ENCODE measurements at places on chromosomes 1 and 21. TPM values are rescaled to one million over a fixed set of nuclear protein-coding genes. Genes with fewer than 3 reads are reported as not detected.

Gene GPR37L1
- not detected for total RNA-seq

Gene COL9A2
- total RNA-seq = 36.4 TPM

GRCh38 chr1:79037085-79037484, 30.6 kb upstream of the ADGRL4 start:
- no peak for DNase-seq

DNA sequence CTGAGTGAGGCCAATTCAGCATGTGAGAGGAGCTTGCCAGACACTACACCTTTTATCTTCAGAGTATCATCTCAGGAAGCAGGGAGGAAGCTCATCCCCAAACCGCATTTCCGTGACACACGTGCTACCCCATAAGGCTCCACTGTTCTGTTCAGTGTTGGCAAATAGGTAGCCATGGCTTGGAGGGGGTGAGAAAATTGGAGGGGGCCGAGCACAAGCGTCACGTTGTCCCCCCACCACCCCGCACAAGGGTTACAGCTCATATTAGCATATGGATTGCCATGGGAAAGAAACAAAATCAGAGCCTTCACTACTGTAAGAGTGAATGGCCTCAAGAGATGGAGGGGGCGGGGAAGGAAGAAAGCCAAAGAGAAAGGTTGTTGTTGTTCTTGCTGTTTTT, 46.7 kb downstream of the OLIG1 start:
- DNase-seq = no peak

Gene SPOCD1
- 10.6 TPM for total RNA-seq

DNA sequence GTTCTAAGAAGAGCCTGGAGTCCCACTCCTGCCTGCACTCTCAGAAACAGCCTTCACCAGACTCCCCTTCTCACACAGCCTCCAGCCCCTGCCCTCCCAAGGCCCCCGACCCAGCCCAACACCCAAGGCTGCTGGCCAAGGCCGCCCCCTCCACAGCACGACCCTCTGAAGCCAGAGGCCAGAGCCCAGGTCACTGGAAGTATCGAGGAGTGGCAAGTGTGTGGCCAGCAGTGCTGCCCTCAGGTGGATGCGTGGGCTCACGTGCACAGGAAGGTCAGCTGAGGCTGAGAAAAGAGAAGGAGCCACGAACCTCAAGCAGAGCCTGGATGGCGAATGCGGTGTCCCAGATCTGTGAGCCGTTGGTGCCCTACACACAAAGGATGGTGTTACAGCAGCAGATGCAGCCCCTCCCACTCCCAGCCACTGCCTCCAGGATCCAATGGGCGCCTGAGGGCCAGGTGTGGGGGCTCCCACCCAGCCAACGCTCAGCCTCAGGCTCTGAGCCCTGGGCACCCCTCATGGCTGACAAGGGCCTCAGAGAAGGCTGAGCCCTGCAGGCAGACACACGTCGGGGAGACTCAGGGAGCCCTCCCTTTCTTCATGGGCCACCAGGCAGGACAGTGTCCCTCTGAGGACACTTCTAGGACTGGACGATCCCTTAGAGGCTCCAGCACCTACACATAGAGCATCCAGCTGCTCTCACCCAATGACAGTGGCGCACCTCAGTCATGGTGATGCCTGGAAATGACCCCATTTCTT, 18.0 kb downstream of the LSS start:
- no peak for DNase-seq

GRCh38 chr1:192615055-192615454, 20.9 kb upstream of the RGS13 start:
- DNase-seq = no peak

DNA sequence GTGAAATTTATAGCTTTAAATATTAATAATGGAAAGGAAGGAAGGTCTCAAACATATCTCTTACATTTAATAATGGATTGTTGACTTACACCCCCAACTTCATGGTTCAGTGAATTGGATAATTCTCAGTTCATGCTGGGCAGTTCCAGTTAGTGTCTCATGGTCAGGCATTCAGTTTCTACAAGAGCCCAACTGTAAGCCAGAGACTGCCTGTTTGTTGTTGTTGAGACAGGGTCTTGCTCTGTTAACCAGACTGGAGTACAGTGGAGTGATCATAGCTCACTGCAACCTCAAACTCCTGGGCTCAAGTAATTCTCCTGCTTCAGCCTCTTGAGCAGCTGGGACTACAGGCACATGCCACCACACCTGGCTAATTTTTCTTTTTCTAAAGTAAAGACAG, 5.0 kb upstream of the DMAP1 start:
- DNase-seq = no peak

GRCh38 chr21:45293726-45294401, 6.2 kb upstream of the POFUT2 start:
- DNase-seq = no peak

- no peak for DNase-seq
Measured at GRCh38 chr1:225424562-225425200, 3.2 kb downstream of the LBR start.

DNA sequence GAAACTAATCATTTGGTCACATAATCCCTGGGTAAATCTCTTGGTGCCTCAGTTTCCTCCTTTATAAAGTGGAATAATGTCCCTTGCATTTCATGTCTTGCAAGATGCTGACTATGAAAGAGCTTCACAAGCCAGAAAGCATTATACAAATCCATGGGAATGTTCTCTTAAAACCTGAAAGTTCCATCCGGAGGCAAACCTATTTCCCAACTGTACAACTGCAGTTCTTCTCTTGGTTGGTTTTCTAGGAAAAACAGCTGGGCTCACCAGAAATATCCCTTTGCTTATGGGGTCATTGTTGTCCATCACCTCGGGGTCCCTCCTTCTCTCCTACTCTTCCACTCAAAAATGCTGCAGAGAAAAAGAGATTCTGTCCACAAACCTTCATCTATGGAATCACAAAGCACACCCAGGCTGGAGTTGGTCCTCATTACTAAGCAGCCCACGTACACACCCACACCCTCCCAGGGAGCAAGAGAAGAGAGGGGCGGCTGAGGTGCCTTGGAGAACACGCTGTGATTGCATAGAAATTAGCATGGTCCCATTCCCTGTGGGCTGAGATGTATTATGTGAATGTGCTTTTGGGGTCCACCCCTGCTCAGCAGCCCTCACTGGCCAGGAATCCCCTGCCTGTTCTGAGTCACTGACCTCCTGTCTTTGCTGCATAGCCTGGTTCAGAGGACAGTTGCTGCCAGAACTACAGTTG, 5.0 kb upstream of the PLXNA2 start:
- no peak for DNase-seq

GRCh38 chr1:230149751-230150584, 82.9 kb downstream of the GALNT2 start:
- DNase-seq = no peak

Gene ERICH3
- not detected for total RNA-seq

Gene PLCH2
- 1.1 TPM for total RNA-seq

- no peak for DNase-seq
Measured at GRCh38 chr1:61639608-61640336, 85.2 kb downstream of the TM2D1 start.

DNA sequence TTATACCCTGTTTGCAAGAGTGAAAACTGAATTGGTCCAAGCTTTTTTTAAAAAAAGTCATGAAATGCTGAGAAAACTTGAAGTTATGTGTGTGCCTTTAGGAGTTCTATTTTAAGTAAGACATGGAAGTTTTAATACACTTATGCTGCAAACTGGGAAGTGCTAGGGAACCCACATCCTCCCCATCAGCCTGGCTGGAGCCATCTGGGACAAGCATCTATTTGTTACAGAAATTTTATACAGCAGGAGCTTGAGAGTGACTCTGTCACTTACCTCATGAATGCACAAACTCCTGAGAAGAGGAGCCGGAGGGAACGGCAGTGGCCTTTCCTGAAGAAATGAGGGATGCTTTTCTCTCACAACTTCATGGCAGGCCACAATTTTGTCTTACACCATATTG, 78.2 kb upstream of the SLC44A3 start:
- no peak for DNase-seq

Gene KLF17
- total RNA-seq = 0.92 TPM

GRCh38 chr1:237789619-237790018, 101.1 kb downstream of the ZP4 start:
- no peak for DNase-seq

- no peak for DNase-seq
Measured at GRCh38 chr1:91761295-91761721, 124.6 kb downstream of the TGFBR3 start.

- DNase-seq = no peak
Measured at GRCh38 chr1:23548704-23549143, 10.6 kb downstream of the ID3 start.

Gene SELENBP1
- 41.8 TPM for total RNA-seq

Gene ELAVL4
- total RNA-seq = 0.42 TPM

GRCh38 chr1:63622849-63623566, 29.8 kb downstream of the PGM1 start:
- no peak for DNase-seq

GRCh38 chr1:170301596-170301995, 155.8 kb downstream of the NTMT2 start:
- no peak for DNase-seq

Gene LDLRAD1
- not detected for total RNA-seq

Gene LIPI
- not detected for total RNA-seq

DNA sequence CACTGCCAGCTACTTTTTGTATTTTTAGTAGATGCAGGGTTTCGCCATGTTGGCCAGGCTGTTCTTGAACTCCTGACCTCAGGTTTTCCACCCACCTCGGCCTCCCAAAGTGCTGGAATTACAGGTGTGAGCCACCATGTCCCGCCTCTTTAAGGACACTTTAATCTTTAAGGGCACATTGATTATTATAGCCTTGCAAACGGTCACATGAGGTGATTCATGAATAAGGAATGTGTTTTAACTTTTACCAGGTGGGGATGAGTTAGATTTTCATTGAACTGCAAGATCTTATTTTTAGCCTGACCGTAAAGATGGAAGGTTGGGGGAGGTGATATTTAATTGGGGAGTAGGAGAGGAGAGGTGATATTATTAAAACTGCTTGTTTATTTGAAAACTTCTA, 61.9 kb downstream of the TBCE start:
- DNase-seq = no peak

Gene FCGR3B
- total RNA-seq = 2.7 TPM

GRCh38 chr1:36088265-36088576, 471 bp upstream of the ADPRS start:
- DNase-seq = no peak

GRCh38 chr1:36986241-36986985, 47.9 kb downstream of the GRIK3 start:
- DNase-seq = no peak

DNA sequence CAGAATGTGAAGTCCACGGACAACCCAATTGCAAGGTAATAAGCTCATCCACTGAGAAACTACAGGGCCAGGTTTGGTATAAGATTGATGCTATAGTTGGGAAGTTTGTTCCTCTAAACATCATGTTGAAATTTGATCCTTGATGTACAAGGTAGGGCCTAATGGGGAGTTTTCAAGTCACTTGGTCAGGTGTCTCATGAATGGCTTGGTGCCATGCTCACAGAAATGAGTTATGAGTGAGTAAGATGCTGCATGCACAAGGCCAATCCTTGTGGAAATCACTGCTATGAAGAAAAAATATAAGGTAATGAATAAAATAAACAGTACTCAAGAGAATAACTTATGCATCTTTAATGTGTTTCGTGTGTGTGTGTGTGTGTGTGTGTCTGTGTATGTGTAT, 1891.2 kb downstream of the NCAM2 start:
- no peak for DNase-seq

- no peak for DNase-seq
Measured at GRCh38 chr1:67274623-67275325, 32.9 kb upstream of the IL12RB2 start.

DNA sequence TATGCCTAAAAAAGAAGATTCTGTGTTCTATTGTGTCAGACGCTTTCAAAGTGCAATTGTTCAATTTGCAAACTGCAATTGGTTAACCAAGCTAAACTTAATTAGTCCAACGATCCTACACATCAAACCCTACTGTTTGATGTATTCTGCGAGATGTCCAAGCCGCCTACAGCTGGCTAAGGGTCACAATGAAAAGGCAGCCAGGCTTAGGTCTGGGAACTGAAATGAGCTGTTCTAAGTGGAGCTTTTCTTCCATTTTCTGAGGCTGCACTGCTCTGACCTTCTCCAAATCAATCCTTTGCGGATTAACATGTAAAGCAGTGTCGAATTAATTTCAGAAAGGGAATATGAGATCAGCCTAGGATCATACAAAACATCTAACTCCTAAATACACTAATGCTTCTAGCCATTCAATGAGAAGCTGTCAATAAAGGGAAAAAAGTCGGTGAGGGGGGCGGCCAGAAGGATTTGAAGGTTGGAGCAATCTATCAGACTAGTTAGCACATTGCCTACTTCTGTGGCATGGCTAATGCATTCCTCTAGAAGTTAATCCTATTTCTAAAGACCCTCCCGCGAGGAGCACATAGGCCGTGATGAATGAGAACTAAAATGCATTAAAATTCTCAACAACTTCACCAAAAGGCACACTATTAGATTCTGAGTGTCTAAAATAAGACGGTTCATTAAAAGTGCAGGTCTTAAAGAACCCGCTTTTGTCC, 119.0 kb downstream of the SIM2 start:
- no peak for DNase-seq

Gene MEX3A
- 0.42 TPM for total RNA-seq

Gene ZNF684
- total RNA-seq = 8.4 TPM

DNA sequence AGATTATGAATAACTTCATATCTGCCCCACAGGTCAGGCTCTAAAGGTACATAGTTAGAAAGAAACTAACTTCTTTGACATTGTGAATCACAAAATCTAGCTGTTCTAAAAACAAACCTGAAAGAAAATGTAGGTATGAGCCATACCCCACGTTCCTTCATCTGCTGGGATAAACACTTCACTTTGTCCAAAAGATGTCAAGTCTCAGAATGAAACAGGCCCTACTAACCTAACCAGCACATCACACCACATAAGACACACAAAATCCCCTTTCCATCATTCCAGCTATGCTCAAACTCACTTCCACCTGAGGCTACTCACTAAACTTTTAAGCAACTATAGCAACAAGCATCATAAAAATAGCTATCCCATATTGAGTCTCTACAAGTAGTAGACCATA, 65.2 kb upstream of the GJA5 start:
- no peak for DNase-seq

DNA sequence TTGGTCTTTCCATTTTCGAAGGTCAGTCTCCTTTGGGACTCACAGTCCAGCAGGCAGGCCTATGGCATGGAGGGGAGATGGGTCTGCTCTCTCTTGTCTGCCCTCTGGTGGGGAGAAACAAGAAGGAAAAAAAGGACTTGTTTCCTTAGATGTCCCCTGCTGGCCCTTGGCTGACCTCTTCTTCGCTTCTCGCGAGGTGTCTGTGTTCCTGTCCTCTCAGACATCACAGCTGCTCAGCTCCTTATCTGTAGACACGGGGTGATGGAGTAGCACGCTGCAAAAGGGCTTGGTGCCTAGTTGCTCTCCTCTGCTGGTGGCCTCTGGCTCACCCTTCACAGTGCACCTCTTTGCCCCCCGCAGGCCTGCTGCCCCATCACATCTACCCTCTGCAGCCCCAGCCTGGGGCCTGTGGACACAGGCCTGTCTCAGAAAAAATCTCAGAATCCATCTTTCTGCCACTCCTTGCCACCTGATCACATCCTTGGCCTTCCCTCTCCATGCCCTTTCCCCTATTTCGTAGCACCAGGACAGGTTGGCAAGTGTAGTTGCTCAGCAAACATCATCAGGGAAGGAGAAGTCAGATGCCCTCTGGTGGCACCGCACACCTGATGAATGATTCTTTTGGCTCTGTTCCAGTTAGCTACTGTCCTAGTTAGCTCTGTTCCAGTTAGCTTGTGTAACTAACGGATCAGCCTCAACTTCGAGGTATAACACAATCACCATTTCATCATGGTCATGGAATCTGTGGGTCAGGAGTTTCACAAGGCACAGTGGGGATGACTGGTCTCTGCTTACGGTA, 18.7 kb upstream of the AK2 start:
- DNase-seq = peak; percentile 24

Measured in thoracic aorta (tissue), 2 donors.